ENCODE measurements at places on chromosomes 4 and X. TPM values are rescaled to one million over a fixed set of nuclear protein-coding genes. Genes with fewer than 3 reads are reported as not detected.

The SPANXB1 gene
- polyA plus RNA-seq: not detected

The MUC7 gene
- not detected for polyA plus RNA-seq

GRCh38 chr4:111921714-111922113 is 223.5 kb upstream of the FAM241A start:
- no peak for DNase-seq

DNA sequence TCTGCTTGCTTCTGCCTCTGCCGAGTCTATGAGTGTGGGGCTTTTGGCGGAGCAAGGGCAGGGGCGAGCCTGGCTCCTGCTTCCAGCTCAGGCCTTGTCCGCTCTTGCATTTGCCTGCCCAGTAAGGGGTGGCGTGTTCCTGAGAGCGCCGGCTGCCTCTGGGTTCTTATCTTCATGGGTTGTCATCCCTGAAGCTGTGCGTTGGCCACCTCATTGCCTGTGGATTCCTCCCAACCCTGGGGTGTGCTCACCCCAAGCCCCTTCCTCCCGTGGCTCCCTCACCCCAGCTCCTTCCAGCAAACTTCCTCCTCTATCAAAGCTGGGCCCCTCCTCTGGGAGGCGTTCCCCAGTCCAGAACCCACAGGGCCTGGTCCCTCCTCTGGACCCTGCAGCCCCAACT is 17.5 kb downstream of the SH3BP2 start:
- no peak for DNase-seq

DNA sequence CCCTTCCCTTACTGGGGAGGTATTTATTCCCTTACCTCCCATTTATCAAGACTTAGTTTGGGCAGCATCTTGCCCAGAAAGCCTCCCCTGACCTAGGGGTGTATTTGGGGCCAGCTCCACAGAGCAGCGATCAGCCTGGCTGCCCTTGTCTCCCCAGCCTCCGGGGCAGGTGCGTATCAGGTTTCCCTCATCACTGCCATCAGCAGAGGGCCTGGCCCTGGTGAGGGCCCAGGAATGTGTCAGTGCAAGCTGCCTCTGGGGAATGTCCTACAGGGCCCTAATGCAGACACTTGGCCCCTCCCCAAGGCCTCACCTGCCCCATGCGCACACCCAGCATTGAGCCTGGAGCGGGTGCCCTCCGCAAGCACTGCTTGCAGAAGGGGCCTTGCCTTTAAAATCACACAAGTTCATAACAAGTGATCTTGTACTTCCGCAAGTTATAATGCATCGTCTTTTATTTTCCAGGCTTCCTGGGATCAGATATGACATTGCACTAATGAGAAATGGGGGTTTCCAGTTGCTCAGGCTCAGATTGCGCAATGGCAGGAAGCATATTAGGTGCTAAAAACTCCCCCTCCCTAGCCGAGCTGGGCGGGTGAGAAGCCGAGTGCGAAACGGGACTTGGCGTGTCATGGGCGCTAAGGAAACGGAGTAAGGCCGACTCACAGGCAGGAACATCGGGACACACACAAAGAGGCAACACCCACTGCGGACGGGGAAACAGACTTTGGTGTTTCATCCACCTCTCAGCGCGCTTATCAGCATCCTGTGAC is 25.4 kb upstream of the AFAP1 start:
- DNase-seq: no peak
